ENCODE measurements at places on chromosomes 7 and 10.

- DNase-seq = no peak
Observed at GRCh38 chr7:111011520-111011919, 79.4 kb upstream of the LRRN3 start.

DNA sequence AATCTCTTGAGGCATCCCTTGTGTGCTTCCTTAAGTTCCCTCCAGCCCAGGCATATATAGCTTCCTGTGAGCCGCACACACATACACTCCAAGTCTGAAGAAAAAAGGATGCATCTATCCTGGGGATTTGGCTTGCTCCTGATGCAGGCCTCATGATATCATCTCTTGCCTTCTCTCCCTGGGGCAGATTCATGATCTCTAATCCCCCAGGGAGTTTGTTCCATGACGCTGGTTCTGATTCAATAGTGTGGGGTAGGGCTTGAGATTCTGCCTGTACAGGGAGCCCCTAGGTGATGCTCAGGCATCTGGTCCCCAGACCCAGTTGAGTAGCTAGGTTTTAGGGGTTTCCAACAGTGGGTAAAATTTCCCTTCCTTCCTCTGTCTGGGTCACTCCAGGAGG is 1.5 kb downstream of the PON1 start:
- DNase-seq = no peak

DNA sequence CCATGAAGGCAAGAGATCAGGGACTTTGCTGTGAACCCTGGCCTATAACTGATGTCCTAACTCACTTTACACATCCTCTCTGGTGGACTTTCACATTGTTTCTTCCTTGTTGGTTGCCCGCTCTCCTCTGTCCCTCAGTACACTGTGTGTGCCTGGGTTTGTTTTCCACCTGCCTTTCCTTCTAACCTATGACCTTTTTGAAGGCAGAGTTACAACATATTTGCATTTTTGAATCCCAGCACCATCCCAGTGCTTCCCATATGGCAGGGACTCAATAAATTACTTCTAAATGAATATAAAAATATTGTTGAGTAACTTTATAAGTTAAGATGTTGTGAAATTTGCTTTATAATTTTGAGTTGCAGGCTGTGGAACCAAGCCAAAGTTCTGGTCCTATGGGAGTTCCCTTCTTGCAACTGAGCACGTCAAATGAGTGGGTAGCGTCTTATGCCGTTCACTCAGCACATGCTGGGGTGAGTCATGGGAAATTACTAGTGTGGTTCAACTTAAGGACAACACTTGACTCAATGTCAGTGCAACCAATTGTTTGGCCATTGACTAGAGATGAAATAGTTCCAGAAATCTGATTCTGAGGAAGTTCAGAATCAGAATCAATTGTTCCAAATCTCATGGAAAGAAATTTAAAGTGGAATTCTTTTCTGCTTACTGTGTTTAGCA is 250.9 kb downstream of the TWIST1 start:
- DNase-seq = no peak

- DNase-seq = no peak
Observed at GRCh38 chr10:30784897-30785605, 155.5 kb upstream of the LYZL2 start.

DNA sequence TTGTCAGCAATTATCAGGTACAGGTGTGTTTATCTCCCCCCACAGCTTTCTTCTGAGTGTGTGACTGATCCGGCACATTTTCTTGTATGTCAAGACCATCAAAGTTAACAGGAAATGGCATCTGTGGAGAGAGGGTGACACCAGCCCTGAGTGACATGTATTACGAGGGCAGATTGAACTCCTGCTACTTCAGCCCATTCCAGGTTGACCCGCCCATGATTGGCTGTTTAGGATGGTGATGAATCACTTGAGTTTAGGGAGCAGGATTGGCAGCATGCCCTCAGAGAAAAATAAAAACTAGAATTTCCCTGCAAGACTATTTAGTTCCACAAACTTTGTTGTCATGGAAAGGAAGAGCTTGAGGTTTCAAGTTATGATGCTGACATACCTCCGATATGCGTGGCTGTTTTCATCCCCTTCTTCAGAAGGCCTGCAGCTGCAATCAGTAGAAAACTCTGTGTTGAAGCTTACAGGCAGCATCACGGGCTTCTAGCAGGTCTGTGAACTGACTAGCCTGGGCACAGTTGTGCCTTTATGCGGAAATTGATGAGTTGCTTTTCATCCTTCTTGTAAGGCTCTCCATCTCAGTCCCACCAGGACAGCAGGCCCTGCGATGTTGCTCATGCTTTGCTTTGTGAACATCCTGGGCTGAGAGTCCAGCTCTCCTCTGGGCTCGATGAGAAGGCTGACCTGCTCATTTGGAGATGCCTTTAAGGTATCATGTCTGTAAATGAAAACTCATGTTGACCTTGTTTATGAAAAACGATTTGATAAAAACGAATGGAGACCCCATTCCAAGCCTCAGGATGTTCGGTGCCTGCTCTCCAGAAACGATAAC is 8.0 kb upstream of the CELF2 start:
- DNase-seq = peak; percentile 11

- no peak for DNase-seq
Observed at GRCh38 chr7:107034553-107034952, 10.0 kb upstream of the PRKAR2B start.

- DNase-seq = no peak
Observed at GRCh38 chr7:2688409-2689342, 674 bp downstream of the AMZ1 start.

- DNase-seq = no peak
Observed at GRCh38 chr7:29607259-29607658, 43.6 kb downstream of the PRR15 start.

- no peak for DNase-seq
Observed at GRCh38 chr7:151810441-151811232, 66.3 kb downstream of the PRKAG2 start.

- no peak for DNase-seq
Observed at GRCh38 chr7:71860572-71860971, 551.6 kb downstream of the CALN1 start.

- no peak for DNase-seq
Observed at GRCh38 chr7:42024537-42024936, 212.5 kb downstream of the GLI3 start.

- no peak for DNase-seq
Observed at GRCh38 chr10:99382176-99382575, 48.2 kb downstream of the GOT1 start.

DNA sequence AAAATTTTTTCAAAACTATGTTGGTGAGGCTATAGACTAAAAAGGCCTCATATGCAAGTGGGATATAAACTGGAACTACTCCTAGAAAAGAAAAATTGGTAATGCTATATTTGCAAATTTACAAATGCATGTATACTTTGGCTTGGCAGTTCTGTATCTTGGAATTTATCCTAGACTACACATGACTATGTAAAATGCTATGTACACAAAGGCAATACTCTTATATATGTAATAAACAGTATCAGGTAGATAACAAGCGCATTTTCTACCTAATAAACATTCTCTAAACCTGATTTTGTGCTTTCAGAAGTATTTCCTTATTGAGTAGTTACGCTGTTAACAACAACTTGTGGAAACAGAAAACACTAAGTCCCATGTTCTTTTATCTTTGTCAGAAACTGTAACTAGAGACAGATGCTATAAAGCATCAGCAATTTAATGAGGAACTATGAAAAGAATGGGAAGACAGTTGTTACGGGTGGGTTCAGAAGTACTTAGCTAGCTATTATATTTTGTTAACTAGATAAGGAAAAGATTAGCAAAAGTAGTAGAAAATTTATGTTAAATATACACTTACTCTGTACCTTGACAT is 107.8 kb downstream of the ARHGAP12 start:
- no peak for DNase-seq

DNA sequence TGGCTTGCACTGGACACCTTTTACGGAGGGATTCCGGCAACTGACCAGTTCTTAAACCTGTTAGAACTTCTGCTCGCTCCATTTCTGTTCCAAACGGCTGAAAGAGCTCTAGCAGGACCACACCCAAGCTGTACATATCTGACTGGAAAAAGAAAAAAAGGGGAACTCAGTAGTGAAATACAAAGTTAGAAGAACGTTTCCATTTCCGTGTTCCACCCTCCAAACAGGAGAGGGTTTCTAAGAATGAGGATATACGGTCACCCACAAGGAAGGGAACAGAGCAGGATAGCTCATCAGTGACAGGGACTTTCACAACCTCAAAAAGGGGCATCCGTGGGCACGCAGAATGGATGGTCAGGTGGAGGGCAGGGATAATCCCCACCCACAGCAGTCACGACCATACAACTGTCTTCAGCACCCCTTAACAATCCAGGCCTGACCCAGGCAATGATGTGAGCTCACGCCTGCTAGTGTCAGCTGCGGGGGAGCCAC is 4.3 kb upstream of the ANKRD61 start:
- no peak for DNase-seq

DNA sequence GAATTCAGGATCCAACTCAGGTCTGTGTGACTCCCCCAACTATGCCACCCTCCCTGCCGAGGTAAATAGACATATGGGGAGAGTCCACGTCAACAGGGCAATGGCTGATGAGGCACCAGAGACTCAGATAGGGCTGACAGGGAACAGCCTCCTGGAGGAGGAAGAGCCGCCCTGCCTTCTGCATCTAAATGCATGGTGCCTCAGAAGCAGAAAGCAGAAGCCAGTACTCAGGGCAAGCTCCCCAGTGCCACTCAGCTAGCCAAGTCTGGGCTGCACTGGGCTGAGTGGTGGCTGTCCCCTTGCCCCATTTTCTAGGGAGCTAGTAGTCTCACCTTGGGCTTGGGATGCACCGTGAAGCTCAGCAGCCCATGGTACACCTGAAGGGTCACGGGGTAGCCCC is 11.0 kb downstream of the RRP12 start:
- DNase-seq = no peak
